ENCODE measurements at places on chromosomes 2 and 18. TPM values are rescaled to one million over a fixed set of nuclear protein-coding genes. Genes with fewer than 3 reads are reported as not detected.
A peak's percentile ranks its signal among the peaks of the same experiment; 100 is the strongest.

DNA sequence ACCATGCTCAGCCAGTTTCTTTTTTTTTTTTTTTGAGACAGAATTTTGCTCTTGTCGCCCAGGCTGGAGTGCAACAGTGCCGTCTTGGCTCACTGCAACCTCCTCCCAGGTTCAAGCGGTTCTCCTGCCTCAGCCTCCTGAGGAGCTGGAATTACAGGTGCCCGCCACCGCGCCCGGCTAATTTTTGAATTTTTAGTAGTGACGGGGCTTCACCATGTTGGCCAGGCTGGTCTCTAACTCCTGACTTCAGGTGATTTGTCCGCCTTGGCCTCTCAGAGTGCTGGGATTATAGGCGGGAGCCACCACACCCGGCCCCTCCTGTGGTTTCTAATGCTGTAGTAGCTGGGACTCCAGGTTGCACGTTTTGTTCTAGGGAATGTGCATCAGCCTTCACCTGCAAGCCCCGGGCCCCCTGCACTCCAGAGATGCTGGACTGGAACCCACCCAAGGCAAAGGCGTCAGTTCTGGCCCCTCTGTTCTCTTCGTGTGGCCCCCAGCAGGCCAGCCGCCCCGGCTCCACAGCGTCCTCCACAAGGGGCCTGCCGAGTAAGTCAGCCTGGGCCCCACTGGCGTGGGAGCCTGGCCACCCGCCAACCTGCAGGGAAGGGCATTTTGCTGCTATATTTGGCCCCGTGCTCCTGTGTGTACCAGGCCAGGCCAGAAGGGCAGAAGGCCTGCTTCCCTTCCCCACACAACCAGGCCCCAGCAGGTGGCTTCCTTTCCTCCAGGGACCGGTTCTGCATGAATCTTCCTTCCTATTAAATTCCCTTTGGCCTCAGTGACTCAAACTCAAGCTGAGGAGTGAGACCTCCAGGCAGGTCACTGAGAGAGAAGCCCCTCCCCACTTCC is 25.7 kb upstream of the B3GNT7 start:
- H3K27ac ChIP-seq: no peak overlapping the region
- H3K4me3 ChIP-seq: no peak overlapping the region
- H3K4me1 ChIP-seq: peaks cover 2% of the 10 kb centered on the region
- H3K36me3 ChIP-seq: no peaks in the 10 kb centered on the region
- no peak for DNase-seq

- H3K4me1 ChIP-seq: peaks cover 25% of the 10 kb centered on the region
- H3K27me3 ChIP-seq: peaks cover 44% of the 10 kb centered on the region
- no peak overlapping the region for H3K27ac ChIP-seq
- H3K36me3 ChIP-seq: no peaks in the 10 kb centered on the region
- peak; percentile 46 for DNase-seq
Measured at GRCh38 chr2:229715895-229716507, 1.6 kb upstream of the DNER start.

Gene NOL4
- total RNA-seq: not detected

Gene SPP2
- not detected for total RNA-seq

Gene ST3GAL5
- total RNA-seq: 94.3 TPM

DNA sequence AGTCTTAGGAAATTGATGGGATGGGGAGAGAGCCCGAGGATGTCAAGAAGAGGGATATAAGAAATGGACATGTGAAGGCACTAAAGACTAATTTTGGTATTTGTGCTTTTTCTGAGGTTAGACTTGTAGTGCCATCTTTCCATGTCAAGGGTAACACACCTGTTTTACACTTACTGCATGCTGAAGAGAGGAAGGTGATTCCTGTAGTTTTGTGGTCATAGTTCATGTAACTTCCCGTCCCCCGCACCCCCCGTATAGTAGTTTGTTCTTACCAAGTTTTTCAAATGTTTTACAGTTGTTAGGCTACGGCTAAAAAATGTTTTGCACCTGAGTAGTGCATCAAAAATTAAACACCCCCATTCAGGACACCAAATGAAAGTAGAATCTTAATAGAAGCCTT is 73.8 kb downstream of the CLIP4 start:
- no peaks in the 10 kb centered on the region for H3K27me3 ChIP-seq
- no peaks in the 10 kb centered on the region for H3K36me3 ChIP-seq
- DNase-seq: no peak
- H3K4me1 ChIP-seq: no peaks in the 10 kb centered on the region
- H3K4me3 ChIP-seq: no peak overlapping the region

Gene TTC27
- total RNA-seq: 25.8 TPM

DNA sequence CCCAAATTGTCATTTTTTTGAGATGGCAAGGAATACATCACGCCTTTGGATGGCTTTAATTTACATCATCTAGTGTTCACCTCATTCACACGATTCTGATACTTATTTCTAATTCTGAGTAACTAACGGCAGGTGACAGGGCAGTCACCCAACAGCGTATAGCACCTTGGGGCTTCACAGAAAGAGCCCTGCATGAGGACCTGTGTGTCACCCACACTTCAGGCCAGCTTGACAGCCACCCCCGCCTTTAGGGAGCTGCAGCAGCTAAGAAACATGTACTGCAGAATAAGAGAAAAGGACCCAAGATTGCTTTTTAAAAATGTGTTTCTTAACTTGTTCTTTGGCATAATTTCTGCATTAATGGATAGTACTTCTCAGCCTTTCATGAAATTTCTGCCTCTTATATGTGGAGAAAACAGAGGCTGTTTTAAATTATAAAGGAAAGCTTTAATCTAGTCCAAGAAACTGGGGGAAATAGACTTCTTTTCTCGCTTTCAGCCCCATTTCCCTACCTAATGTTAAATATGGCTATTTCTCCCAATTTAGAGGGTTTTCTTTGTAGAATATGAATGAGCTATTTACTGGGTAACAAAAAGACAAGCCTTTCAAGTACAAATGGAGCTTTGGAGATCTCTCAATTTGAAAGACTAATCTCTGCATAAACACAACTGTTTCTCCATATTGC is 245.1 kb downstream of the LDLRAD4 start:
- H3K36me3 ChIP-seq: peaks cover 4% of the 10 kb centered on the region
- peaks cover 2% of the 10 kb centered on the region for H3K27me3 ChIP-seq
- H3K4me3 ChIP-seq: no peak overlapping the region
- no peak overlapping the region for H3K27ac ChIP-seq
- peaks cover 19% of the 10 kb centered on the region for H3K4me1 ChIP-seq
- DNase-seq: no peak

GRCh38 chr2:204343685-204344084 is 201.6 kb upstream of the PARD3B start:
- H3K36me3 ChIP-seq: no peaks in the 10 kb centered on the region
- no peaks in the 10 kb centered on the region for H3K4me1 ChIP-seq
- no peak overlapping the region for H3K27ac ChIP-seq

- DNase-seq: no peak
- no peaks in the 10 kb centered on the region for H3K27me3 ChIP-seq
- no peak overlapping the region for H3K4me3 ChIP-seq
- H3K4me1 ChIP-seq: no peaks in the 10 kb centered on the region
- H3K36me3 ChIP-seq: no peaks in the 10 kb centered on the region
Measured at GRCh38 chr18:57539702-57540101, 46.8 kb downstream of the FECH start.

Measured in B cell (primary cell).